Activated CD4-positive, alpha-beta T cell treated with anti-CD3 and anti-CD28 coated beads for 36 hours (primary cell): ENCODE measurements at places on chromosomes 7 and 10. TPM values are rescaled to one million over a fixed set of nuclear protein-coding genes. Genes with fewer than 3 reads are reported as not detected.

GRCh38 chr10:24419066-24419465 is 210.1 kb downstream of the KIAA1217 start:
- DNase-seq, result no peak
- H3K36me3 ChIP-seq, result no peaks in the 10 kb centered on the region
- H3K27me3 ChIP-seq, result peaks cover 12% of the 10 kb centered on the region
- H3K4me1 ChIP-seq, result no peaks in the 10 kb centered on the region
- no peak overlapping the region for H3K27ac ChIP-seq

ITPRID1 gene
- not detected for total RNA-seq

SUGCT gene
- total RNA-seq, result 1.2 TPM

TFPI2 gene
- not detected for total RNA-seq

GRCh38 chr7:140425718-140426117 is 21.9 kb downstream of the RAB19 start:
- no peaks in the 10 kb centered on the region for H3K27me3 ChIP-seq
- H3K4me3 ChIP-seq, result no peak overlapping the region
- H3K4me1 ChIP-seq, result no peaks in the 10 kb centered on the region
- DNase-seq, result no peak

DNA sequence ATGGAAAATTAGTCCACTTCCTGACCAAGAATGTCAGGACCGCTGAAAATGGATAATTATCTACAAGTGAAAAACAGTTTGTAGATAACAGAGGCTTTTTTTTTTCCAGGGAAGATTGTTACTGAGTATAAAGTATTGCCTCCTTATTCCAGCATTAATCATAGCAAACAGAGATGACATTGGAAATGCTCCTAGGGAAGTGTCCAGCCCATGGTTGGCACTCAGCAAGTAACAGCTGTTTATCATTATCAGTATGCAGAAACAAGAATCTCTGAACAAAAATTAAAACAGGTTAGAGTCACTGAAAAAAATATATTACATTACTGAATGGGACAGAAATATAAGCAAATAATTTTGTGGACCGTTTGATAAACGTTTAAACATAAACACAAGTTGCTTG is 14.6 kb downstream of the FGL2 start:
- no peaks in the 10 kb centered on the region for H3K27me3 ChIP-seq
- H3K4me3 ChIP-seq, result no peak overlapping the region
- H3K36me3 ChIP-seq, result no peaks in the 10 kb centered on the region
- no peaks in the 10 kb centered on the region for H3K4me1 ChIP-seq
- H3K27ac ChIP-seq, result no peak overlapping the region
- DNase-seq, result no peak

DNA sequence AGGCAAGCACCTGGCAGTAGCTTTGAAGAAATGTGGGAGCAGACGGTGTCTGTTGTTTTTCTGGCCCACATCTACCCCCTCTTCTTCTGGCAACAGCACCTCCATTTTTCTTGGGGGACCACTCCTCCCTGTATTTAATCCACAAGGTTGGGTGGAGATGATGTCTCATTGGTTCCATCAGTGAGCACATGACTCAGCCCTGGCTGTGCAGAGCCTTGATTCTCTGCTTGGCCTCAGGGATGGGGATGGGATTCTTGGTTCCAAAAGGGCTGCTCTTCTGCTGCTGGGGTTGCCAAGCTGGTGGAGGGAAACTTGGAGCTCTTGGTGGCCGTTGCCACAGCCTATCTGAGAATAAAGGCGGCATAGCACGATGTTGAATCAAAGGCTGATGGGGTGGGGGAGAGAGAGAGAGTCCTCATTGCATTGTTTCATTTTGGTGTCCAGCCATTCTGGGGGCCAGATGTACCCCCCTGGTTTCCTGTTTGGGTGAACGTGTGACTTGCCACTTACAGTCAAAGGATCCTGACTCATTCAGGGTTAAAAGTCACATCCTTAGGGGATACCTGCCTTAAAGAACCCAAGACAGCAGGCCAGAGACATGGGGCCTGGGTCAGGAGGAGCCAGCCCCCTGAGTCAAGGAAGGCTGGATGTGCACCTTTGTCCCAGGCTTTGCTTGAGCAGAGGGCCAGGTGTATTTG is 25.9 kb downstream of the GRK5 start:
- H3K27me3 ChIP-seq, result no peaks in the 10 kb centered on the region
- H3K36me3 ChIP-seq, result peaks cover 22% of the 10 kb centered on the region
- no peak overlapping the region for H3K4me3 ChIP-seq

GRCh38 chr7:101708223-101708622 is 79.1 kb upstream of the MYL10 start:
- no peak for DNase-seq
- H3K4me3 ChIP-seq, result no peak overlapping the region
- no peaks in the 10 kb centered on the region for H3K4me1 ChIP-seq
- no peak overlapping the region for H3K27ac ChIP-seq
- no peaks in the 10 kb centered on the region for H3K27me3 ChIP-seq

OPN4 gene
- not detected for total RNA-seq

- peaks cover 5% of the 10 kb centered on the region for H3K27me3 ChIP-seq
- no peak overlapping the region for H3K27ac ChIP-seq
- H3K36me3 ChIP-seq, result no peaks in the 10 kb centered on the region
- no peaks in the 10 kb centered on the region for H3K4me1 ChIP-seq
Observed at GRCh38 chr7:26813432-26813831, 51.0 kb downstream of the SKAP2 start.

DNA sequence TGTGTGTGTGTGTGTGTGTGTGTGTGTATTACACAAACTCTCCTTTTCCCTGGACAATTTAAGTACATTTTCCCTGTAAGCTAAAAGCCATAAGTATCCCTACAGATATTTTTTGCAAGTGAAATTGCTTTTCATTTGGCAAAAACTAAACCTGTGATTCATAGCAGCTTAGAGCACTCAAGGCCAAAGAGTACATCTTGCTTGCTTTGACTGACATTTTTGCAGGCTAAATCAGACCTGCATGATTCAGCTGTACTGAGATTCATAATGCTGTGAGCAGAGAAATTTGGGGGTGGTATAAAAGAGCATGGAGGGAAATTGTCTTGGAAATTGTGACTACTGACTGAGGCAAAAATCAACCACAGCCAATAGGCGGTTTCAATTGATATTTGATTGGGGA is 500.4 kb downstream of the GFRA1 start:
- no peaks in the 10 kb centered on the region for H3K36me3 ChIP-seq
- no peak for DNase-seq
- no peaks in the 10 kb centered on the region for H3K27me3 ChIP-seq
- no peak overlapping the region for H3K4me3 ChIP-seq
- no peak overlapping the region for H3K27ac ChIP-seq
- no peaks in the 10 kb centered on the region for H3K4me1 ChIP-seq

DNA sequence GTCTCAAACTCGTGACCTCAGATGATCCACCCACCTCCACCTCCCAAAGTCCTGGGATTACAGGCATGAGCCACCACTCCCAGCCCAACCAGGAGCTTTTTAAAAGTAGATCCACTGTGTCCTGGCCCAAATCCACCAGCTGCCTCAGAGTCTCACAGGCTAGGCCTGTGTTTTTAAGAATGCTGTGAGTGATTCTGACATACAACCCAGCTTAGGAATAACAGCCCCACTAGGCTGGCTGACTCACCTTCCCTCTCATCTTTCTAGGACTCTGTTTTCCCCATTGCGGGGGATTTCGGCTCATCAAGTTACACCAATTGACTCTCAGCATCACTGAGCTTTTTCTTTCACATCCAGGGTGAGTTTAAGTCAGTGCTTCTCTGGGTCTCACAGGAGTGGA is 207.6 kb downstream of the SKIDA1 start:
- no peak for DNase-seq
- no peaks in the 10 kb centered on the region for H3K4me1 ChIP-seq
- no peak overlapping the region for H3K4me3 ChIP-seq
- H3K27ac ChIP-seq, result no peak overlapping the region

SFTPA2 gene
- total RNA-seq, result not detected

- no peak overlapping the region for H3K4me3 ChIP-seq
- no peaks in the 10 kb centered on the region for H3K4me1 ChIP-seq
- H3K36me3 ChIP-seq, result no peaks in the 10 kb centered on the region
Observed at GRCh38 chr10:91513598-91514424, 103.7 kb downstream of the HECTD2 start.

SPDYE8 gene
- total RNA-seq, result not detected

DNA sequence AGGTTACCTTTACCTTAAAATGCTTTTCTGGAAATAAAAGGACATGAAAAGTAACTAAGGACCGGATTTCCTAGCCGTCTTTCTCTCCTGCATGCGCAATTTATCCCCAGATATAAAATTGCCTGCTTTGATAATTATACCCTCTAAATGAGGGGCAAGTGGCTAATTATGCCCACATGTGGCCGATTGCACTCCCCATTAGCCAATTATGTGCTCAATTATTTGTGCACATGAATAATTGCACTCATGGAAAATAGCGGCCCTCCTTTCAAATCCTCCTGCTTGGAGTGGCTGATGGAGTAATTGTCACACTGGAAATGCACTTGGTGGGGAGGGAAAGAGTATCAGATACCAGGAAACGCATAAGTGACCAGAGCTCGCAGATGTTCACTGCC is 66.4 kb upstream of the ATRNL1 start:
- H3K27me3 ChIP-seq, result peaks cover 2% of the 10 kb centered on the region
- no peaks in the 10 kb centered on the region for H3K36me3 ChIP-seq
- no peaks in the 10 kb centered on the region for H3K4me1 ChIP-seq

DNA sequence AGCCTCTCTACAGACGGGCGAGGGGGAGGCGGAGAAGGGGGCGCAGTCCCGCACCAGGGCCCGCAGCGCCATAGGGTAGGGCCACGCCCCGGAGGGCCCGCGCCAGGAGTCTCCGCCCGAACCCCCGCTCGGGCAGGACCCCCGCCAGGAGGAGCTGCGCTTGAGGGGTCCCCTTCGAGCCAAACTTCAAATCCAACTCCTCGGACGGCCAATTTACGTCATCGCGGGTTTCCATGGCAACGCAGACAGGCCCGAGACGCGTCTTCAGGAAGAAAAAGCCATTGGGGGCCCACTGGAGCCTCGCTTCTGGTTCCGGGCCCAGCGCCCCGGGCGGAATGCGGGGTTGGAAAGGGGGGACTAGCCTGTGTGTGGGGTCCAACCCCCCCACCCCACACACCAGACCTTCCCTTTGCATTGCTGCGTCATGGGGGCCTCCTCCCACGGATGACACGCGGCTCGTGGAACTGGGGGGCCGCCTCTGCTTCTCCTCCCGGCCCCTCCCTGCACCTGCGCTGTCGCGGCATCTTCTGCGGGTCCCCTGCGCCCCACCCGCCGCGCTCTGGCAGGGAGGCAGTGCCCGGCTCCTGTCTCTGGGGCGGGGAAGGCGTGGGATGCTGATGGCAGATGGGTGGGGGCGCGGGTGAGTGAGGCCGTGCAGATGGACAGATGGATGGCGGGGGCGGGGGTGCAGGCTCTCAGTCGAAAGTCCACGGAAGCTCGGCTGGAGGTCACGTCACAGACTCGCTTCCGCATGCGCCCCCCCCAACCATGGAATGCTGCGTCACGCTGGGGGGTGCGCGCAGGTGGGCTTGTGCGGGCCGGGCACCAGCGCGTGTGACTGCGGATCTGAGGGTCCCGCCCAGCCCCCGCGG is 1.2 kb downstream of the CALY start:
- H3K27ac ChIP-seq, result no peak overlapping the region
- H3K36me3 ChIP-seq, result no peaks in the 10 kb centered on the region
- DNase-seq, result peak; percentile 86
- peaks cover 5% of the 10 kb centered on the region for H3K4me1 ChIP-seq
- peak overlapping the region; percentile 32 for H3K4me3 ChIP-seq
- peaks cover 13% of the 10 kb centered on the region for H3K27me3 ChIP-seq

DNA sequence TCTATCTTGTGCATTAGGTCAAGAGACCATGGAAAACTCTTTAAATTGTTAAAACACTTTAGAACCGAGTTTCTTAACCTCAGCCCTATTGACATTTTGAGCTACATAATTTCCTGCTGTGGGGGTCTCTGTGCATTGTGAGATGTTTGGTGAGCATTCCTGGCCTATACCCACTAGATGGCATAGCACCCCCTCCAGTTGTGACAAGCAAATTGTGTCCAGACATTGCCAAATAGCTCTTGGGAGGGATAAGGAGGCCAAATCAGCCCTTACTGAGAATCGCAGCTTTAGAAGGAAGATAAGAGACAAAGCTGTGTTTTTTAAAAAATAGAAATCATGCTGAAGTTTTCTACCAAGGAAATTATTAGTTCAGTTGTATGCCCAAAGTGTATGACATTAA is 1158.5 kb upstream of the C7orf33 start:
- DNase-seq, result no peak
- no peaks in the 10 kb centered on the region for H3K4me1 ChIP-seq
- H3K4me3 ChIP-seq, result no peak overlapping the region
- H3K36me3 ChIP-seq, result no peaks in the 10 kb centered on the region
- no peak overlapping the region for H3K27ac ChIP-seq

DNA sequence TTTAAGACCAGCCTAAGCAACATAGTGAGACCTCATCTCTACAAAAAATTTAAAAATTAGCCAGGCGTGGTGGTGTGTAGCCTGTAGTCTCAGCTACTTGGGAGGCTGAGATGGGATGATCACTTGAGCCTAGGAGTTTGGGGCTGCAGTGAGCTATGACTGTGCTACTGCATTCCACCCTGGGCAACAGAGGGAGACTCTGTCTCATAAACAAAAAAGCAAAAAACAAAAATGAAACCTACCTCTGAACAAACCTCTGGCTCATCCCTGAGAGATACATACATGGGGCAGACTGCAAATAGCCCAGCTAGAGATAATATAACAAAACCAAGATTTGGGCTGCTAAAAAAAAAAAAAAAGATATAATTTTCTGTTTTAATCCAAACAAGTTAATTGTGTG is 19.5 kb downstream of the C10orf67 start:
- no peak overlapping the region for H3K4me3 ChIP-seq
- H3K36me3 ChIP-seq, result no peaks in the 10 kb centered on the region
- no peak overlapping the region for H3K27ac ChIP-seq

DNA sequence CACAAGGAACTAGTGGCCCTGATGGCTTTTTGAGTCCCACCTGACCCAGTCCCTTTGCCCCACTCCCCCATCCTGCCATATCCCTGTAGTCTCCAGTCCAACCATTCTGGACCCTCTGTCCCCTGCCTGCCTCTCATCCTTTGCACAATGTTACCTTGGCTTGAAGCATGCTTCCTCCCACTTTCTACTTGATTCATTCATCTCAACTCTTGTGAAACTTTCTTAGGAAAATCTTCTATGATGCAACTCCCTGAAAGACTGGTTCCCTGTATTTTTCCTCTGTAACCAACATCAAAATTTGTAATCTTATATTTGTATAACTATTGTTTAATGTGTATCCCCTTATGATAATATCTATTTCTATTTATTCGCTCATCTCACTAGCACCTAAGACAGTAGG is 151.5 kb downstream of the LRRTM3 start:
- H3K27ac ChIP-seq, result no peak overlapping the region
- DNase-seq, result no peak
- H3K27me3 ChIP-seq, result peaks cover 4% of the 10 kb centered on the region
- no peaks in the 10 kb centered on the region for H3K36me3 ChIP-seq

- peaks cover 48% of the 10 kb centered on the region for H3K4me1 ChIP-seq
- DNase-seq, result peak; percentile 59
- no peak overlapping the region for H3K27ac ChIP-seq
- no peak overlapping the region for H3K4me3 ChIP-seq
- no peaks in the 10 kb centered on the region for H3K36me3 ChIP-seq
Observed at GRCh38 chr7:142516038-142516501, 233.2 kb upstream of the PRSS1 start.

ARHGAP22 gene
- total RNA-seq, result 0.47 TPM

AASS gene
- 2.1 TPM for total RNA-seq

GRCh38 chr10:91512458-91512857 is 102.3 kb downstream of the HECTD2 start:
- no peak for DNase-seq
- H3K4me3 ChIP-seq, result no peak overlapping the region
- no peaks in the 10 kb centered on the region for H3K4me1 ChIP-seq
- H3K27me3 ChIP-seq, result no peaks in the 10 kb centered on the region
- no peak overlapping the region for H3K27ac ChIP-seq
- H3K36me3 ChIP-seq, result no peaks in the 10 kb centered on the region
